ENCODE measurements at places on chromosomes 16 and 17. TPM values are rescaled to one million over a fixed set of nuclear protein-coding genes. Genes with fewer than 3 reads are reported as not detected.

DNA sequence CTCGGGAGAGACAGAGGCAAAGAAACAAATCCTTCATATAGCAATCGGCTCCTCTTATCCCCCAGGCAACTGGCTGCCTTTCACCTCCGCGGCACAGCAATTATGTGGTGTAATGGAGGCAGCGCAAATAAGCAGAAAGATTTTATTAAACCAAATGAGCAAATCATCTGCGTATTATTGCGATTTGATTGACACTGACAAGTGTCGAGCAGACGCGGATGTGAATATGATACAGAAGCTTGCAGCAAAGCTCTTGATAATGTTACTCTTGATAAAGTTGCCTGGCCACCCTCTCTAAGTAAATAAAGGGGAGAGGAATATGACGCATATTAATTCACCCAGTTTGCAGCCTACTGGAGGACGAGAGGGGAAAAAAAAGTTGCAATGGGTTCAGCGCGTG lies 26.5 kb upstream of the AKTIP start:
- no peak overlapping the region for H3K4me3 ChIP-seq
- DNase-seq, result no peak
- H3K36me3 ChIP-seq, result no peaks in the 10 kb centered on the region

GRCh38 chr17:40705584-40705983 lies 2.0 kb upstream of the KRT24 start:
- no peak for DNase-seq
- peaks cover 15% of the 10 kb centered on the region for H3K27me3 ChIP-seq
- H3K4me3 ChIP-seq, result no peak overlapping the region
- H3K36me3 ChIP-seq, result no peaks in the 10 kb centered on the region

GRCh38 chr16:55571191-55571897 lies 4.9 kb downstream of the CAPNS2 start:
- H3K4me1 ChIP-seq, result no peaks in the 10 kb centered on the region
- H3K27me3 ChIP-seq, result peaks cover 6% of the 10 kb centered on the region
- H3K4me3 ChIP-seq, result no peak overlapping the region
- no peak overlapping the region for H3K27ac ChIP-seq
- DNase-seq, result no peak

UNC45B gene
- total RNA-seq, result 0.11 TPM

TEKT5 gene
- 0.16 TPM for total RNA-seq

NLRP1 gene
- total RNA-seq, result 28.2 TPM

DNA sequence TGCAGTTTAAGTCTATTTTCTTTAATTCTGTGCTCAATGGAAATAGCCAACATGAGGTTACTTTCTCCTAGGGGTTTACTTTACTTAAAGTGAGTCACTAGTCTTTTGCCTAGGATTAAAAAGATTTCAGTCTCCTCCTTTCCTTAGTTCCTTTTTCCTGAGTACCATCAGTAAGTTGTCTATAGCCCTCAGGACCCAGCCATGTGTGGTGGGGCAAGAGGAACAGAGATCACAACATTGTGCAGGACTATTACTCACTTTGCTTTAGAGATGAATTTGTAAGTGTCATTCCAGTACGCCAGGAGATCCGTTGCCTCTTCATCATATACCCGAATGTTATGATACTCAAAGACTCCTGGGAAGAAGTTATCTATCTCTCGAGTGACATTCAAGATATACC lies 27.7 kb upstream of the CORO6 start:
- peaks cover 9% of the 10 kb centered on the region for H3K4me1 ChIP-seq
- H3K4me3 ChIP-seq, result no peak overlapping the region
- no peaks in the 10 kb centered on the region for H3K27me3 ChIP-seq
- no peak overlapping the region for H3K27ac ChIP-seq
- H3K36me3 ChIP-seq, result peaks cover 15% of the 10 kb centered on the region
